Peyer's patch (tissue), 4 donors: ENCODE measurements at places on chromosomes 13 and 19. TPM values are rescaled to one million over a fixed set of nuclear protein-coding genes. Genes with fewer than 3 reads are reported as not detected.

- no peak for DNase-seq
Observed at GRCh38 chr13:19089315-19089714, 92.3 kb downstream of the TUBA3C start.

GIPC3 gene
- total RNA-seq, result 5.8 TPM

DNA sequence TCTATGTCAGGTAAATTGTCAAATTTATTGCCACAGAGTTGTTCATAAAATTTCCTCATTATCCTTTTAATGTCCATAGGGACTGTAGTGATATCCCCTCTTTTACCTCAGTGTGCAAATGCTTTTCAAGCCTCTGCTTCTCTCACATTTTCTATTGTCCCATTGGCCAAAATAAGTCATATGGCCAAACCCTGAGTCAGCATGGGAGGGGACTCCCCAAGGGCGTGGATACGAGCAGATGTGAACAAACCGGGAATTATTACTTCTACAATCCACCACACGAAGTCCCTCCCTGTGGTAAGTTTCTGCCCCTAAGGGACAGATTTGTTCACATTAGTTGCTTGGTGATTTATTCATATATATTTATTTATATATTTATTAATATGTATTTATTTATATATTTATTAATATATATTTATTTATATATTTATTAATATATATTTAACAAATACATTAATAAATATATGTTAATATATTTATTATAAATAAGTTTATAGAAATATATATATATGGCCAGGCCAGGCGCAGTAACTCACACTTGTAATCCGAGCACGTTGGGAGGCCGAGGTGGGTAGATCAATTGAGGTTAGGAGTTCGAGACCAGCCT lies 20.1 kb upstream of the CAMSAP3 start:
- no peak for DNase-seq

- DNase-seq, result no peak
Observed at GRCh38 chr13:41858780-41859179, 102.1 kb downstream of the VWA8 start.

IGSF23 gene
- 11.0 TPM for total RNA-seq

DNA sequence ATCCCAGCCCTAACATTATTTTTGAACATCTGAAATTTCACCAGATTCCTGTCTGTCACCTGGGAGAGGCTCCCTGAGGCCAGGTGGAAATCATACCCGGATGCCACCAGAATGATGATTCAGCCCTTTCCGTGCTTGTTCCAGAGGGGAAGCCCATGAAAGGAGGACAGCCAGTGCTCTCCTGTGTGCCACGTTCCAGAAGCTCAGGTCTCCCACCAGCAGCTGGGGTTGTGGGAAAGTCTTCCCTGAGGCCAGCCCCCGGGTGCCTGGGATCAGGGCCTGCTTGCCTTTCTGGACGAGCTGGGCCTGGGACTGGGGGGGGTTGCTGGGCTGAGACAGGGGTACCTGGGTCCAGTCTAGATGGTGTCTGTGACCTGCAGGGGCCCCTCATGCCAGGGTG lies 25.5 kb upstream of the IGFL1 start:
- DNase-seq, result no peak
